ENCODE measurements at places on chromosomes 16 and 17. TPM values are rescaled to one million over a fixed set of nuclear protein-coding genes. Genes with fewer than 3 reads are reported as not detected.
A peak's percentile ranks its signal among the peaks of the same experiment; 100 is the strongest.

- DNase-seq: peak; percentile 88
These were observed 48.0 kb upstream of the NDRG4 start for GRCh38 chr16:58451945-58452401.

The SOST gene
- 0.09 TPM for total RNA-seq

DNA sequence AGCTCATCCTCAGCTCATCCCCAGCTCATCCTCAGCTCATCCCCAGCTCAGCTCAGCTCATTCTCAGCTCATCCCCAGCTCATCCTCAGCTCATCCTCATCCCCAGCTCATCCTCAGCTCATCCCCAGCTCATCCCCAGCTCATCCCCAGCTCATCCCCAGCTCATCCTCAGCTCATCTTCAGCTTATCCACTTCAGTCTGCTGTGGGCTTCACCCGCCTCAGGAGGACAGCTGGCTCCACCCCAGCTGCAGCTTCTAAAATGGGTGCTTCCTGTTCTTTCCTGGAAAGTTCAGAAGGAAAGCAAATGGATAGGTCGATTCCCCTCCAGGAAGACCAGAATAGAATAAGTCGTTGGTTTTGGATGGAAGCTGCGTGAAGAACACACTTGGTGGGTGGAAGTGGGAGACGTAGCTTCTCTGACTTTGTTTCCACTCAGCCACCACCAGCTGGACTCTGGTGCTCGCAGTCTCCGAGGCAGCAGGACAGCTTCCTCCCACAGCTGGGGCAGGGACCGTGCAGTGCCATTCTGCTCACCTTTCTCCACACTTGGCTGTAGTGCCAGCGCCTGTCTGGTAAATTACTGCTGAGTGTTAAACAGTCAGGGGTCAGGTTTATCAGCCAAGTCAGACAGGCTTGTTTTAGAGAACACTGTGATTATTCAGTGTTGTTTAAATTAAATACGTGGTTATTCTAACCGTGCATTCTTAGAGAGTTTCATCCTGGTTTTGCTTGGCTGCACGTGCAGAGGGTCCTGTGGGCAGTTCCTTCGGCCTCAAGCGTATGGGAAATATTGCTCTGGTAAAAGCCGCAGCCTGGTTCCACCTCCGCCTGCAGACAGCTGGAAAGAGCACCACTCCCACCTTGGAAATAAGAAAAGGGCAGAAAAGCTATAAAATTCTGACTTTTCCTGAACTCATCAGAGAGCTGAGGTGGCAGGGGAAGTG lies 61.0 kb upstream of the CHMP6 start:
- no peak for DNase-seq

- peak; percentile 40 for DNase-seq
These were observed 21.2 kb downstream of the PEMT start for GRCh38 chr17:17570140-17570797.

DNA sequence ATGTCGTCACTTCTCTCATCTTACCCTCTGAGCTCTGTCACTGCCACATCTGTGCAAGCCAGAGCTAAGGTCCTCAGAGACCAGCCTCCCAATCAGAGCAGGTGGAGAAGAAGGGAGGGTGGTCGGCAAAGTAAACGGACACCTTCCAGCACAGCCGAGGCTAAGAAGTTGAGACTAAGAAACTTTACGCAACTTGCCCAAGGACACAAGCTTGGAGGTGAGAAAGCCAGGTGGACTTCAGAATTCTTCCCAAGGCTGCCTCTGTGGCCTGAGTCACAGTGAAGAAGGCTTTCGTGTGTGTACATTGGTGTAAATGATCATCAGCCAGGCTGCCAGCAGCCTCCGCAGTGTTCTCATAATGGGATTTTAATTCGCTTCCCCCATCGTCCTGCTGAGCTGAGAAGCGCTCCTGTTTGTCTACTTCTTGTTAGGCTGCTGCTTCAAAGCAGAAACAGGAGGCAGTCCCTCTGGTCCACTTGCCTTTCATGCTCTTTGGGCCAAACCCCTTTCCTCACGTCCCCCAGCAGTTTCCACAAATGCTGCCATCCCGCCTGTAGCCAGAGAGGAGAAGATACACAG lies 125.0 kb upstream of the RPL38 start:
- no peak for DNase-seq

The KRT13 gene
- not detected for total RNA-seq

DNA sequence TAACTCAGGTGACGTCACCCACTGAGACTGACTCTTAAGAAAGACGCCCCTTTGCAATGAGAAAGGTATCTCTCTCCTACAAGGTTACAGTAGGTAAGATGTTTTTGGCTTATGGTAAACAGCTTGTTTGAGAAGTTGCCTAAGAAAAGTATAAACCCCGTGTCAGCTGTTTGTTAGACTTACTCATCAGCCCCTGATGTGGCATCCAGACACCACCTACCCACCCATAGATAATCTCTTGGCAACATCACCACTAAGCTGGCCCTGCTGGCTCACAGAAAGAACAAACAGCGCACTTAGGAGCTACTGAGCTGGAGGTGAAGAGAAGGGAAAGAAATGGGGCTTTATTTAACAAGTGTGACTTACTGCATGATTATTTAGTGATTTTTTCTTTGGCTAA lies 121.0 kb downstream of the PARN start:
- DNase-seq: peak; percentile 47

- no peak for DNase-seq
These were observed 17.4 kb downstream of the ASPSCR1 start for GRCh38 chr17:81994593-81995462.

The GJC1 gene
- 21.1 TPM for total RNA-seq

DNA sequence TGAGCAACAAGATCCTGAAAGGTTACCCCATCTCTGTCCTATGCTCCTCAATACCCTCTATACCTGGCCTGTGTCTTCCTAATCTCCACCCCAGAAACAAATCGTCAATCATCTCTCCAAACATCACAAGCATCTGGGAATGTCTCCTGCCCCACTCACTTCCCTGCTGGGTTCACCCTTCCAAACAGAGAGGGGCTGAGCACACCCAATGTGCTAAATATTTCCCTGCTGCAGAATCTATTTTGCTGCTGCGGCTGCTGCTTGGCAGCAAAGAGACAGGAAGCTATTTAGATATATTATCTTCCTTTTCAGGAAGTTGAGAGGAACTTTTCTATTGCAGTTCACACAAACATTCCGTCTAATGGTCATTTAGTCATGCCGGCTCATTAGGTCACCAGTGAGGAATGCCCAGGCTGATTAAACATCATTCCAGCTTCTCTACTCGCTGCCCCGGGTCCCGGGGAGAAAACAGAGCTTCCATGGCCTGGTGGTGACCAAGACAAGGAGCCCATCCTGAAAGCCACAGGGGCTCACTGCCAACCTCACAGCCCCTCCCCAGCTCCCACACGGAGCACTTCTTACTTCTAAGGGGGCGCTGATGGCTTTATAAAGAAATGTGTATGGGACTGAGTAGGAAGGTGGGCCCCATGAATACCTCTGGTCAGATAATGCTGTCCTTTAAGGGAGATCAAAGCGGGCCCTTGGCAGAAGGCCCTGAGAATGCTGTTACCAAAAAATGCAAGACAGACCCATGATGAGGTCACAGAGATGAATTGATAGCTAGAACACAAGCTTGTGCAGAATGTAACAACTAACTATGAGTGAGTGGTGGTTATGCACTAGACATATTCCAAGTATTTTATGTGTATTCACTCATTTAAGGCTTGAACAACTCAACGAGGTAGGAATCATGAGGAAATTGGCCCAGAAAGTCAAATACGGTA lies 218.3 kb downstream of the SOX9 start:
- peak; percentile 92 for DNase-seq

DNA sequence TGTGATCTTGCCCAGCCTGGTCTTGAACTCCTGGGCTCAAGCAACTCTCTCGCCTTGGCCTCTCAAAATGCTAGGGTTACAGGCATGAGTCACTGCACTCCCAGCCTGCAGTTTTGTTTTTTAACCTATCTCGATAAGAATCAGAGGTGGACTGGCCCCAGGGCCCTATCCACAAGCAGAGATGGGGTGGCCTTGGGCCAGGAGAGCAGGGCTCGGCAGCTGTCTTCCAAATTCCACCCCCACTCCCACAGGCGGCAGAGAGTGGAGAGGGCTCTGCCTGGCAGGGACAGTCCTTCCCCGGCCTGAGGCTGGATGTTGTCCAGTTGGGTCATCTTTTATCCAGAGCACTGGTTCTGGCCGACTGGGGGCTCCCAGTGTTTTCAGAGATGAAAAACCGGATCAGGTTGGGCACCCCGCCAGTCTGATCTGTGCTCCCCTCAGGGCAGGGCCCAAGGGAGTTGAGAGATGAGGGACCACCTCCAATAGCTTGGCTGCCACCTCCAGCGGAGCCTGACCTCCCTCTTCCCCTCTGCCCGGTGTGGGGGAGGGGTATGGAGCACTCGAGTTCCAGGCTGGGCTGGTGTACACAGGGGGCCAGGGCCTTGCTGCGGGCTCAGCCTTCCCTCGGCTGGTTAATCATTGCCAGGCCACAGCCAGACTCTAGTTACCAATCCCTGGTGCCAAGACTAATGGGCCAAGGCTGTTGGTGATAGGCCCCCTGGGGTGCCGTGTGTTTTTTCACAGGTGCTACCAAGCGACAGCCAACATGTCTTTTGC lies 30.3 kb upstream of the MYO15B start:
- DNase-seq: peak; percentile 70

The KRTAP4-6 gene
- total RNA-seq: not detected

- DNase-seq: no peak
These were observed 42.0 kb downstream of the UBE2G1 start for GRCh38 chr17:4324463-4324862.

GRCh38 chr17:72134608-72135394 lies 14.0 kb downstream of the SOX9 start:
- peak; percentile 75 for DNase-seq

GRCh38 chr16:53789137-53789536 lies 85.2 kb downstream of the FTO start:
- peak; percentile 84 for DNase-seq

- no peak for DNase-seq
These were observed 23.0 kb downstream of the TSPOAP1 start for GRCh38 chr17:58305626-58306025.

The MYL4 gene
- not detected for total RNA-seq

The IRF8 gene
- not detected for total RNA-seq

DNA sequence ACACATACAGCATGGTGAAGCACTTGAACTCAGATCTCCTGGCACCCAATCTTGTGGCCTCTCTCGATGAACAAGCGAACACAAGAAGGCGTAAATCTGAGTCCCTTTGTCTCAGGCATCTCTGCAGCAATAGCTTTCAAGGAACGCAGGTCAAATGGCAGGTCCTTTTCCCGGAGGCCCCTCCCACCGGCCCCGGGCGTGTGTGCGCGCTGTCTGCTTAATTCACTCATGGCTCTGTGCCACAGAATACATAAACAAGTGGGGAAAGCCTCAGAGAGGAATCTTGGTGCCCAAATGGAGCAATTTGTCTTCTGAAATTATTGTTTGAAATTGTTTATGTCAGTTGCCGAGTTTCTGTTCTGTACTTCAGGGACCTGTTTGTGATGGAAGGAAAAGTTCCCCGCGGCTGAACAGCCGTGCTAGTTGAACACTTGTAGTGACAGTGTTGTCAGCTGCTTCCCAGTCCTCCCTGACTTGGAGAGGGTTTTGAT lies 14.8 kb downstream of the MYOCD start:
- no peak for DNase-seq

- peak; percentile 51 for DNase-seq
These were observed 12.8 kb downstream of the PIMREG start for GRCh38 chr17:6456914-6457687.

GRCh38 chr17:49891271-49891670 lies 43.4 kb upstream of the TAC4 start:
- no peak for DNase-seq

DNA sequence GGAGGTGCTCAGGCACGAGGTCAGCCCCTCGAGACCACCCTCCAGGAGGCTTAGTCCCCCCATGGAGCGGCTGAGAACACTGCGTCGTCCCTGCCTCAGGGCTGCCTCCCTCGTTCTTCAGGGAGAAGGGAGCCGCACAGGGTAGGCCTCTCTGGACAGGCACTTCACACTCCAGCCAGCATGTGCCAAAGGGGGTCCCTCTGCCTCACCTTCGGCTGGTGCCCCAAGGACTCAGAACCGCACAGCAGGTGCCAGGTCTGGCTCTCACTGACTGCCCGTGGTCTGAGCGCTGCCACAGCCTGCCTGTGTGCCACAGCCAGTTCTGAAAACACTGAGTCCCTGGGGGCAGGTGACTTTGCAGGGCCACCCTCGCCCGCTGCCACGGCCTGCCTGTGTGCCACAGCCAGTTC lies 7.1 kb downstream of the P2RX5 start:
- no peak for DNase-seq

The UNC45B gene
- total RNA-seq: not detected

The SARM1 gene
- 7.8 TPM for total RNA-seq

DNA sequence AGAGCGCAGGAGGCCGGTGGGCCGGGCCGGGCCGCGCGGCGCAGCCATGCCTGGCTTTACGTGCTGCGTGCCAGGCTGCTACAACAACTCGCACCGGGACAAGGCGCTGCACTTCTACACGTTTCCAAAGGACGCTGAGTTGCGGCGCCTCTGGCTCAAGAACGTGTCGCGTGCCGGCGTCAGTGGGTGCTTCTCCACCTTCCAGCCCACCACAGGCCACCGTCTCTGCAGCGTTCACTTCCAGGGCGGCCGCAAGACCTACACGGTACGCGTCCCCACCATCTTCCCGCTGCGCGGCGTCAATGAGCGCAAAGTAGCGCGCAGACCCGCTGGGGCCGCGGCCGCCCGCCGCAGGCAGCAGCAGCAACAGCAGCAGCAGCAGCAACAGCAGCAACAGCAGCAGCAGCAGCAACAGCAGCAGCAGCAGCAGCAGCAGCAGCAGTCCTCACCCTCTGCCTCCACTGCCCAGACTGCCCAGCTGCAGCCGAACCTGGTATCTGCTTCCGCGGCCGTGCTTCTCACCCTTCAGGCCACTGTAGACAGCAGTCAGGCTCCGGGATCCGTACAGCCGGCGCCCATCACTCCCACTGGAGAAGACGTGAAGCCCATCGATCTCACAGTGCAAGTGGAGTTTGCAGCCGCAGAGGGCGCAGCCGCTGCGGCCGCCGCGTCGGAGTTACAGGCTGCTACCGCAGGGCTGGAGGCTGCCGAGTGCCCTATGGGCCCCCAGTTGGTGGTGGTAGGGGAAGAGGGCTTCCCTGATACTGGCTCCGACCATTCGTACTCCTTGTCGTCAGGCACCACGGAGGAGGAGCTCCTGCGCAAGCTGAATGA lies 606 bp downstream of the THAP11 start:
- peak; percentile 54 for DNase-seq

The MILR1 gene
- total RNA-seq: 52.5 TPM

DNA sequence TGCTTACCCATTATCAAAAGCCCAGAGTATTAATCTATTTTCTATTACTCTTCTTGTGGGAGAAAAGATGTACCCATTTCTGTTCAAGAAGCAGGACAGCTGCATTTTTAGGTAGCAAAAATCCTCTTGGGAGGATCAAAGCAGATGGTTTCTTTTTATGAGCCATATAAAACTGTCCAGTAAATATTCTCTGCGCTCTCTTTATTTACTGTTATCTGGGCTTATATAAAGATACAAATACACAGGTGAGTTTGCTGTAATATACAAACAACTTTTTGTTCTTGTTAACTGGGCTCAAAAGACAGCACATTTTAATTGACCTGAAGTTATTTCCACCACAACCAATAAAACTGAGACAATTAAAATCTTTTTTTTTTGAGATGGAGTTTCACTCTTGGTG lies 10.1 kb downstream of the PHF12 start:
- no peak for DNase-seq

GRCh38 chr17:57375040-57375769 lies 118.9 kb downstream of the MSI2 start:
- DNase-seq: no peak

GRCh38 chr16:55655381-55655896 lies 349 bp upstream of the SLC6A2 start:
- DNase-seq: no peak
